HCEC 1CT (cell line): ENCODE measurements at places on chromosomes 6 and 20.

DNA sequence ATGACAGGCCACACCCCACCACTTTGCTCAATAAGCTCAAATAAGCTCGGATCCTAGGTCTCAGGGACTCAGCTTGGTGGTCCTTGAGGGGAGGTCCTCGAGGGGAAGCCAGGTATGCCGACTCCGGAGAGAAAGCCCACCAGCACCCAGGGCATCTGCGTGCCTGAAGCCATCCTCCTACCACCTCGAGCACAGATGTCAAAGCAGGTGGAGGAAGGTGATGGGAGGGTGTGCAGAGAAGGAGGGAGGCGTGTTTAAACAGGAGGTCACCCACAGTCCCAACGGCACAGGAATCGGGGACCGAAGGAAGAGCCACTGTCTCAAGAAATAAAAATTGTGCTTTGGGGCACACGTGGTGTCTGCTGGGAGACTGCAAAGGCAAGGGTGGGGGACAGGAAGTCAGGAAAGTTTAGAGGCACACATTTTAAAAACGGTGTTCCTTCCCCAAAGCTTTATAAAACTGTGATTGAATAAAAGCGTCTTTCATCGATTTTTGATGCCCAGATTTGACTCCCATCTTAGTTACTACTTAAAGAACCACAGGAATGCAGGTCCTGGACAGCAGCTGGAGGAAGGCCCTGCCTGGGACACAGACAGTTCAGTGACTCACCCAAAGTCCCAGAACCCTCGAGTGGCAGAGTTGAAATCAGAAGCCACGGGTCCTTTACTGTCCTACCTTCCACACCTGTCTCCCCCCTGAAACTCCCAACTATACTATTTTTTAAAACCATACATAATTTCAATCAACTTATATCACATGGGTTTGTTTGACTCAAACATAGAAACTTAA lies 221.0 kb upstream of the PDE10A start:
- peak; percentile 1 for DNase-seq

DNA sequence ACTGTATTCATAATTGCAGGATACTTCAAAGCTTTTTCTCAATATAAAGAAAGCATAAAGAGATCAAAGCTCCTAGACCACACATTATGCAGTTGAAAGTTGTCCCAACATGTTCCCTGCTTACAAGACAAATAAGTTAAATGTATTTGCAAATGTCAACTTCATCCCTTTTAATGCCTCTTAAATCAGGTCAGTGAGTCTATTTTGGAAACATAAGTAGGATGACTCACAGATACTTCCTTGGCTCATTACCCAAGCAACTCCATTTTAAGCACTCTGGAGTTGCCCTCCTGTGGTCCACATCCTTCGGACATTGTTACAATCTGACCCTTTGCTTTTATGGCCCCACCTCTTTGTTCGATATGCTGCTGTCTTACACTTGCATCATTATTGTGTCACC lies 162.0 kb downstream of the FAXC start:
- no peak for DNase-seq

DNA sequence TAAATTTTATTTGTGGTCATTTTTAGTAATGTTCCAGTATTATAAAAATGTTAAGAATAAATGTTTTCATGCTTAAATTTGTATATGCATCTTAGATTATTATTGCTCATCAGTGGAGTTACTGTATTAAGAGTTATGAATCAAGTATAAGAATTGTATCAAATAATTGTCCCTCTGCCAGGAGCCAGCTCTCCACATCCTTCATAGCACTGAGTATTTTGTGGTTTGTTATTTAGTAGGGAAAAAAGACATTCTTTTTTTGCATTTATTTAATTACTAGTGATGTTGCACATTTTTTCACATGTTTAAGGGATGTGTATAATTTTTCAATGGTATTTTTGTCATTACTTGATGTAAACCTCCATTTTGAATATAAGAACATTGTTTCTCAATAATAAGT lies 102.0 kb downstream of the ADGRB3 start:
- DNase-seq = no peak

DNA sequence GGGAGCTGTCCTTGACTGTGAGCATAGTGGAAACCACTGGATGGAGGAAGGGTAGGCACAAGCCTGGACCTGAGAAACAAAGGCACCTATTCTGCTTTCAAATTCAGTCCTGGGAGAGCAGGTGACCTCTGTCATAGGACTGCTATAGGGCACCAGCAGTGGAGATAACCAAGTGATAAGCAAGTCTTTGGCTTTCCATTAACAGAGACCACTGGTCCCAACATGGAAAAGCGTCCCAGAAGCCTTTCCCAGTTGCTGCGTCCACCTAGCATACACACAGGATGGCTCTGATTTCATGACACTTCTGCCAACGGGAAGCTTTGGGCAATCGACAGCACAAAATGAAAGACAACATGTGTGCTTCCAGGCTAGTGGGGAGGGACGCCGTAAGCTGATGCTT lies 8.9 kb downstream of the SLC22A3 start:
- DNase-seq = no peak

GRCh38 chr20:37296371-37296770 lies 6.9 kb downstream of the MANBAL start:
- DNase-seq = no peak

- DNase-seq = peak; percentile 88
Observed at GRCh38 chr6:24228681-24229255, 102.8 kb downstream of the NRSN1 start.

DNA sequence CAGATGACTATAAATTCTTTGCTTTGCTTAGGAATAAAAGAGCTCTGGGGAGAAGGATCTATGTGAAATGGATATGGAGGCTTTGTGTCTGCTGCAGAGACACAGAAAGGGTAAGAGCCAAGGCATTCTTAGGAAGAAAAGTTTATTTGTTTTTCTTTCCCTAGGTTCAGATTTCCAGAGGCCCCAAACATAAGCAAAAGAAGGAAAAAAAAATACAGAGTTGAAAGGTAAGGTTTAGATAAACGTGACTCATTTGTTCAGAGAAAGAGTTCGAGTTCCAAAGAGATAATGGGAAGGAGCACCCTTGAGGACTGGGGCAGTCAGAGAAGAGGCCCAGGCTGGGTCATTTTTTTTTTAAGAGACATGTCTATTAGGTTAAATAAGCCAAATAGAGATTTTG lies 27.4 kb upstream of the BMP5 start:
- peak; percentile 22 for DNase-seq

GRCh38 chr20:58639182-58640146 lies 11.6 kb upstream of the STX16 start:
- no peak for DNase-seq

DNA sequence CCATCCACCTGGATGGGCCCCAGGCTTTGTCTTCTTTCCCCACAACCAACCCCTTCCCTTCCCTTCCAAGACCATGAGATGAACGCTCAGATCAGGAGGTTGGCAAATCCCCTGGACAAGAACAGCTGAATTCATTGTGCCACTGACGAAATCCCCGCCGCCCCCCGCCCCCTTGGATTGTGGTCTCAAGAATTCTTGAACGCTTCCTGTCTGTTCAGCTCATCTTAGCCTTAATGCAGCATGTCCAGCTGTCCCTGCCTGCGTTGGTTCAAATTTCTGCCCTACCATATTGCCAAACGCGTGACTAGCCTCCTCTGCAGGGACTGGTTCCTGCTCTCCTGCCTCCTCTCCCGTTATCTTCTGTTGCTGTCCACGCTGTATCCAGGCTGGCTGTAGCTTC lies 133.2 kb downstream of the CDH4 start:
- no peak for DNase-seq

GRCh38 chr6:147949981-147950622 lies 392.5 kb upstream of the SASH1 start:
- DNase-seq = peak; percentile 46

DNA sequence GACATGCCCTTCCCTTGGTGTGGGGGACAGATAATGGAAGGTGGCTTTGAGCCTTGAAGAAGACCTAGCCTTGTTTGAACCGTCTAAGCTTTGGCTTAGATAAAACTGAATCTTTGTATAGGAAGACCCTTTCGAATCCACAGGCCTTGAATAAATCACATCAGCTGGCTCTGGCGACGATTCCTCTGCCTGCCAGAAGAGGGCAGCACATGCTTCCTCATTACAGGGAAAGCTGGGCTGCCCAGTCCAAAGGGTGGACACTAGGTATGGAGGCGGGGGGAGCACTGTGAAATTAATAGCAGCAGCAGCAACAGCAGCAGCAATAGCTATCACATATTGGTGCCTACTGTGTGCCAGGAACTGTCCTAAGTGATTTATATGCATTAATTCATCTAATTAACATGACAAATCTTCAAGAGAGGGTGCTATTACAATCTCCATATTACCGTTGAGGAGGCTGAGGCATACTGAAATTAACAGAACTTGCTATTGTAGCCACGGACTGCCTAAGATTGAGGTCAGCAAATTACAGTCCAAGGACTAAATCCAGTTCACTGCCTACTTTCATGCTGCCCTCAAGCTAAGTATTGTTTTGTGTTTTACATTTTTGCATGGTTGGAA lies 85.1 kb downstream of the CLIC5 start:
- peak; percentile 63 for DNase-seq

DNA sequence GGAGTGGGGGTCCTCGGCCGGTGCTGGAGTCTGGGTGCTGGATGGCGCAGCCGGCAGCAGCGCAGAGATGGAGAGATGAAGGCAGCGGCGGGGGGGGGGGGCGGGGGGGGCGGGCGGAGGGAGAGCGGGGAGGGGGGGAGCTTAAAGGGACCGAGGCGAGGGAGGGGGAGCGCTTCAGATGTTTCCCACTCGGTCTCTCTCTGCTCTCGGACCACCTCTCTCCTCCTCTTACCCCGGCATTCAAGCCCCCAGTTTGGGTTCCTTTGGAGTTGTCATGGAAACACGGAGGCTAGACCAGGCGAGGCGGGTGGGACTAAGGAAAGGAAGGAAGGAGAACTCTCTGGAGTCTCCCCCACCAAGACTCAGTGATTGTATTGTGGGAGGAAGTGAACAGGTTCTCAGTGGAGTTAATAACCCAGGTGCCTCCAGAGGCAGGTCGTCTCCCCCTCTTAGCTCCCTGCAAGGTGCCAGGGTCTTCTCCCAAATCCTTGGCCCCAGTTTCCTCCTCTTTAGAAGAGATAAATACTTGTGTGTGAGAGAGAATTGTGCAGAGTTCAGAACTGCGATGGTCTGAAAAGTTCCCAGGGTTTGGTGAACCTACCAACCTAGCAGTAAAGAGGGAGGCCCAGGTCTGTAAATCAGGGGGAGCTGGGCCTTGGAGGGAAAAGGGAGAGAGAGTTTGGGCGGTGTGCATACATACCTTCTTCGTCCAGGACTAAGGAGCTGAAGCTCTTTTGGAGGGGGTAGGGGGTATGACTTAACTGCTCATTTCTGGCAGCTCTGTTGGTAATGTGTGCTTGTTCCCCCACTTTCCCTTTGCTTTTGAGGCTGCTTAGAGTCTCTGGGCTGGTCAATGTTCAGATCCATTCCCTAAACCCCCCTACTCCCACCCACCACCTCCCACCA lies at the start of gene PRRT1:
Gene PRRT1 (minus strand): TSS at position 77 of the 906 bp plus-strand sequence. CDS start 112 bp downstream, outside the sequence.
- no peak for DNase-seq

DNA sequence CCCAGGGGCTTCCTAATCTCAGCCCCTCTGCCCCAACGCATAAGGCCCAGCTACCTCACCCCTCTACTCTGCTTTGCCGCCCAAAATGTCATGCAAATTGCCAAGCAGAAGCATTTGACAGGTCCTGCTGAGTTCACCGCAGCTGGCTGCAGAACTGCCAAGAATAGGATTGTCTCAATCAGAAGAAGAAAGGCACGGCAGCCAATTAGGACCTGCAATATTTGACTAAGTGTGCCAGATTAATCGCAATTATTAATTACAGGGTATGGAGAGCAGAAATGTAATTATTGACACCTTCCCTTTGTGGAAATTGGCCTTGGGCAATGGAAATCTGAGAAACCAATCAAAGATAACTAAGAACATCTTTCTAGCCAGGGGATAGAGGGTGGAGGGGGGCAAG lies 318.6 kb downstream of the LRFN2 start:
- no peak for DNase-seq

GRCh38 chr6:170100046-170100445 lies 190.8 kb downstream of the DLL1 start:
- DNase-seq = no peak

GRCh38 chr20:38798266-38798665 lies 7.2 kb upstream of the PPP1R16B start:
- DNase-seq = no peak

DNA sequence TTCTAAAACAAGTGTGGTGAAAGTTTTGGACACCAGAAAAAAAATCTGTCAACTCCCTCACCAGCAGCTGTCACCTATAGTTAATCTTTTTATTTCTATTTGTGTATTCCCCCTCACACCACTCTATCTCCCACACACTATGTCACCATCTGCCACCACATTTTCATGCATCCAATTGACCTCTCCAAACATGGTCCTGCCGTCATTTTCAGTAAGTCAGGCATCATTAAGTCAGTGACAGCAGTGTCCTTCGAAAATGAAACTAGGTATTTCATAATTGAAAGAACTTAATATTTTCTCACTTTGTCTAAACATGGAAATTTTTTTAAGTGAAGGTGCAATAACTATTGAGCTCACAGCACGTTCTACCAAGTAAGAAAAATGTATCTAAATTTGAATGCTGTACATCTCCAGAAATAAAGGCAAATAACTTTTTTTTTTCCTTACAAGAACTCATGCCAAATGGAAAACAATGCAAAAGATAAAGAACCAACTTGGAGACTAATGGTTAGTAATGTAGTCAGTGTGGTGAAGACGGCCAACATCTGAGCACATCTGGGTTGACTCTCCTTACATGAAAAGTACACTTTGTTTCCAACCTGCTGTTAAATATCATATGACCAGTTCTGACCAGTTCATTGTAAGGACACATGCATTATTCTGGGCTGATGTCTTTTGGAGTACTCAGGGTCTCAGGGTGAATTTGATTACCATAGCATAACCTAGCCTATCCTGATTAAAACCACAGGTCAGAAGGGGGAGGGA lies 623.3 kb upstream of the MANEA start:
- no peak for DNase-seq

- DNase-seq = no peak
Observed at GRCh38 chr20:22213271-22213670, 371.1 kb downstream of the FOXA2 start.

- DNase-seq = no peak
Observed at GRCh38 chr6:29617782-29618554, 15.0 kb downstream of the GABBR1 start.

- DNase-seq = no peak
Observed at GRCh38 chr6:30019819-30020218, 41.2 kb upstream of the POLR1H start.

GRCh38 chr20:45897692-45898091 lies 6.6 kb downstream of the CTSA start:
- no peak for DNase-seq

DNA sequence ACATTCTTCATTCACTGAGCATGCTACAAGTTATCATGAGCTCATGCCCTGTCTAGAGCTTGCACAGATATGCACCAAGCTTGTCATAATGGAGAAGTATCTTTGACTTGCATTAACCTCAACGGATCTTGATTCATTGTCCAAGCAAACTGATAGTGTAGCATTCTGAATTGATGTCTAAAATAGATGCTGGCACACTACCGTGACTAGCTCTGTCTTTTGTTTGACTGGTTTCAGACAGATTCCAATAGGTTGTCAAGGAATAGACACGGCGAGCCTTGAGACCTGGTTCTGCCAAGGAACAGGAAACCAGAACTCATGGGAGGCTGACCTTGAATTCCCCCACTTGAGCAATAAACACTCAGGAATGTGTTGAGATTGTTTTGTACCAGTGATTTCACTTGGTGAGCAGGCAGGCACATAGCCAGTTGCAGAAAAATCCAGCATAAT lies 1153.1 kb upstream of the GJE1 start:
- DNase-seq = peak; percentile 80

GRCh38 chr20:32872266-32872665 lies 13.5 kb downstream of the EFCAB8 start:
- DNase-seq = no peak
